ENCODE measurements at places on chromosomes 13 and 19. TPM values are rescaled to one million over a fixed set of nuclear protein-coding genes. Genes with fewer than 3 reads are reported as not detected.

GRK1 gene
- 0.22 TPM for total RNA-seq

FAM216B gene
- total RNA-seq: 0.09 TPM

MBD3L2 gene
- not detected for total RNA-seq

ZNF541 gene
- total RNA-seq: 0.18 TPM

SIGLEC12 gene
- total RNA-seq: not detected

RFXAP gene
- total RNA-seq: 2.2 TPM

CDC42EP5 gene
- 39.4 TPM for total RNA-seq

PRR20E gene
- not detected for total RNA-seq

MEF2B gene
- 0.98 TPM for total RNA-seq

URI1 gene
- total RNA-seq: 70.4 TPM

GARIN5A gene
- total RNA-seq: 3.5 TPM

TLE6 gene
- total RNA-seq: 0.53 TPM

SLC7A9 gene
- total RNA-seq: 0.22 TPM

- H3K27ac ChIP-seq: no peak overlapping the region
- H3K27me3 ChIP-seq: peaks cover 9% of the 10 kb centered on the region
- peaks cover 18% of the 10 kb centered on the region for H3K4me1 ChIP-seq
Observed at GRCh38 chr19:7665076-7665475, 3.8 kb upstream of the RETN start.

- H3K4me3 ChIP-seq: no peak overlapping the region
- peaks cover 25% of the 10 kb centered on the region for H3K4me1 ChIP-seq
- H3K36me3 ChIP-seq: no peaks in the 10 kb centered on the region
- peaks cover 26% of the 10 kb centered on the region for H3K27me3 ChIP-seq
Observed at GRCh38 chr13:113732961-113733950, 25.8 kb upstream of the TMEM255B start.

GRCh38 chr19:5356918-5357317 lies 16.3 kb upstream of the PTPRS start:
- H3K36me3 ChIP-seq: no peaks in the 10 kb centered on the region
- DNase-seq: peak; percentile 44
- H3K4me3 ChIP-seq: no peak overlapping the region
- H3K4me1 ChIP-seq: no peaks in the 10 kb centered on the region
- H3K27me3 ChIP-seq: peaks cover 4% of the 10 kb centered on the region
- no peak overlapping the region for H3K27ac ChIP-seq

GRCh38 chr19:15332311-15332996 lies at the start of gene BRD4:
Gene BRD4, minus strand, starts transcription at chr19:15332539. Its CDS starts 59,440 bp downstream, at chr19:15273099.
- peak; percentile 84 for DNase-seq
- H3K27ac ChIP-seq: peak within 1 kb of the TSS; percentile 64
- peaks cover 26% of the 10 kb centered on the region for H3K4me1 ChIP-seq
- peak within 1 kb of the TSS; percentile 90 for H3K4me3 ChIP-seq
- no peaks in the 10 kb centered on the region for H3K27me3 ChIP-seq

DNA sequence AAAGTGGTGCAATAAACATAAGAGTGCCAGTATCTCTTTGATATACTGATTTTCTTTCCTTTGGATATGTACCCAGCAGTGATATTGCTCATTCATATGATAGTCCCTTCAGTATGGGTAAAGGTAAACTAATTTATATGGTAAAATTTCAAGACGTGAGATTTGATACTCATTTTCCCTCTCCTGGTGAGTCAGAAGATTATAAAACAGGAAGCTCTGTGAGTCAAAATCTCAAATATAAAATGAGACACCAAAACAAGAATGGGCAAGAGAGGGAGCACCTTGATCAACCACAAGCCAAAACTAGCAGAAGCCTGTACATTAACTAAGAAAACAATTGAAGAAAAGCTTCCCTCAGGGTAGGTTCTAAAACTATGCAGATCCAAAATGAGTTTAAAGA lies 216.3 kb downstream of the SLITRK6 start:
- H3K27me3 ChIP-seq: no peaks in the 10 kb centered on the region
- no peak overlapping the region for H3K27ac ChIP-seq
- no peaks in the 10 kb centered on the region for H3K36me3 ChIP-seq

DNA sequence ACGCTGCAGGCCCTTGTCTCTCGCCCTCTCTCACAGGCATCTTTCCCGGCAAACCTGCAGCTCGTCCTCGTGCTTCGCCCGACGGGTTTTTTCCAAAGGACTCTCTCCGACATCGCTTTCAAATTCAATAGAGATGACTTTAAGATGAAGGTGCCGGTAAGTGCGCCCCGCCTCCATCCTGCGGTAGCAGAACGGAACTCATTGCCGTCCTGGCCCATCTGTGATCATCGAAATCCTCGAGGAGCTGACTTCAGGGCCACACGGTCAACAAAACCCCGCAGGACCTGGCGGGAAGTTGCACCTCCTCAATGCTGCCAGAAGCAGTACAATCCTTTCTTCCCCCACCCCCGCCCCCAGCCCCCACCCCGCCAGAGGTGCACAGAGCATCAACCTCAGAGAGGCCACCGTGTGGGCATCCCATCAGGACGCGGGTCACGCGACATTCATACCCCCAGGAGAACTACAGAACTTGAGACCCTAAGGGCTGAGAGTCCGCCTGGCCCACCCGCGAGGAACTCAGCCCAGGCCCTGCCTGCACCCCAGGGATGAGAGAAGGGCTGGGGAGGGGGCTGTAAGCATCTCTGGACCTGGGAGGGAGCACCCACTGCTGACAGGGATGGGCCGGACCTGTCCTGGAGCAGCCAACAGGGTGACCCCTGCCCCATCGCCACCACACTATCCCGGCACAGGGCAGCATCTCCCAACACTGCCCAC lies 44.9 kb upstream of the F7 start:
- no peak overlapping the region for H3K27ac ChIP-seq
- no peak overlapping the region for H3K4me3 ChIP-seq
- H3K4me1 ChIP-seq: peaks cover 12% of the 10 kb centered on the region
- no peak for DNase-seq
- H3K36me3 ChIP-seq: peaks cover 2% of the 10 kb centered on the region
- H3K27me3 ChIP-seq: no peaks in the 10 kb centered on the region

DNA sequence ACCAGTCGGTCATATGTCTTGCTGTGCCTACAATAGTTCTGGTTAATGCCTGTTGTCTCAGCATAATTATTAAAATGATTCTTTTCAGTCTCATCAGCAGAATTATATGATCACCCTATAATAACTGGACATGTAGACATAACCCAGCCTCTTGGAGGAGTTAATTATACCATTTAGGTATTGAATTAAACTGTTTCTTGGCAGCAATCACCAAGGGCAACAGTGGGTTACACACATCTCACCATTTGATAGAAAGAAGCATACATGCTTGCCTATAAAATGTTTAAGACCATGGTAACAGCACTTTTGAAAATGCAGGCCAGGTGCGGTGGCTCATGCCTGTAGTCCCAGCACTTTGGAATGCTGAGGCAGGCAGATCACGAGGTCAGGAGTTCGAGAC lies 184.6 kb downstream of the RGCC start:
- no peak overlapping the region for H3K4me3 ChIP-seq
- no peaks in the 10 kb centered on the region for H3K27me3 ChIP-seq
- DNase-seq: no peak
- H3K4me1 ChIP-seq: peaks cover 7% of the 10 kb centered on the region

- no peak overlapping the region for H3K4me3 ChIP-seq
- DNase-seq: no peak
- H3K27me3 ChIP-seq: no peaks in the 10 kb centered on the region
- peaks cover 100% of the 10 kb centered on the region for H3K4me1 ChIP-seq
- H3K27ac ChIP-seq: peak overlapping the region; percentile 83
Observed at GRCh38 chr19:4372165-4373012, 28.0 kb downstream of the SH3GL1 start.

- no peaks in the 10 kb centered on the region for H3K27me3 ChIP-seq
- peaks cover 38% of the 10 kb centered on the region for H3K36me3 ChIP-seq
- peaks cover 8% of the 10 kb centered on the region for H3K4me1 ChIP-seq
- no peak overlapping the region for H3K27ac ChIP-seq
- DNase-seq: no peak
- no peak overlapping the region for H3K4me3 ChIP-seq
Observed at GRCh38 chr13:114283576-114283975, 2.2 kb downstream of the UPF3A start.

DNA sequence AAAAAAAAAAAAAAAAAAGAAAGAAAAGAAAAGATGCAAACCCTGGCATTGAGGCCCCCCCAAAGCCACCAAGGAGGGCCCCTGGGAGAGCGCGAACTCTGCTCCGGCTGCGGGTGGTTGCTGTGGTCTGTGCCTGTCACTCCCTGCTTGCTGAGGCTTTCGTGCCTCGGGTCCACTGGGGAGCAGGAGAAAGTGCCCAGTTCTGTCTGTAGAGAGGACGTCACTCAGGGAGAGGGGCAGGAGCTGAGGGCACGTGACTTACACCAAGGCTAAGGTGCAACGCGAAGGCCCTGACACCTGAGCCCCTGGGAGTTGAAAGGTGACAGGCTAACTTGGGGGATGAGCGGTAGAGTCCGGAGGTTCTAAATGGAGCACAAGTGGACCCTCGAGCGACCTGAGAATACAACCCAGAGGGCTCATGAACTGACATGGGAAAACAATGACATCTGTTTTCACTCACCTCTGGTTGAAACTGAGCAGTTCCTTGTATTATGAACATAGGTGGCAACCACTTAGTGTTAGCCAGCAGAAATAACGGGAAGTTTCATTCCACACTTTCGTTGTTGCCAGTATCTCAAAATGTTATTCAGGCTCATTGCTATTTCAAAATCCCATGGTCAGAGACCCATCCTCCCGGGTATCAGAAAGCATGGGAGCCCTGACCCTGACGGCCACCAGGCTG lies 69.2 kb upstream of the TM9SF2 start:
- H3K4me1 ChIP-seq: peaks cover 8% of the 10 kb centered on the region
- peak overlapping the region; percentile 56 for H3K27ac ChIP-seq
- H3K27me3 ChIP-seq: peaks cover 4% of the 10 kb centered on the region

DNA sequence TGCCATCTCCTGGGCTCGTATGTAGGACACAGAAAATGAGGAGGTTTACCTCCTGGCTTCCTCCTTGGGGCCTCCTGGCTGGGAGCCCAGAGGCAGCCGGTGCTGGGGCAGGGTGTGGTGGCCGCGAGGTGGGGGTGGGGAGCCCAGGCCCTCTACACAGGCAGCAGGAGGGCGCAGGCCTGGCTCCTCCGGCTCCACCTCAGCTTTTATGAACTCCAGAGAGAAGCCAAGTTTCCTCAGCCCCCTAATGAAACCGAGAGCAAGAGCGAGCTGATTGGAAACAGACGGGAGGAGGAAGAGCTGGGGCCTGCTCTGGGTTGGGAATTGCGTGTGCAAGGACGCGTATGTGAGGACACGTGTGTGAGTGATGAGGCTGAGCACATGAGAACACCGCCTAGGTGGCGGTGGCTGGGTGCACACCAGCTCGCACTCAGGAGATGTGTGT lies 23.1 kb downstream of the LYL1 start:
- peak; percentile 95 for DNase-seq
- H3K4me1 ChIP-seq: peaks cover 68% of the 10 kb centered on the region
- H3K27me3 ChIP-seq: no peaks in the 10 kb centered on the region

DNA sequence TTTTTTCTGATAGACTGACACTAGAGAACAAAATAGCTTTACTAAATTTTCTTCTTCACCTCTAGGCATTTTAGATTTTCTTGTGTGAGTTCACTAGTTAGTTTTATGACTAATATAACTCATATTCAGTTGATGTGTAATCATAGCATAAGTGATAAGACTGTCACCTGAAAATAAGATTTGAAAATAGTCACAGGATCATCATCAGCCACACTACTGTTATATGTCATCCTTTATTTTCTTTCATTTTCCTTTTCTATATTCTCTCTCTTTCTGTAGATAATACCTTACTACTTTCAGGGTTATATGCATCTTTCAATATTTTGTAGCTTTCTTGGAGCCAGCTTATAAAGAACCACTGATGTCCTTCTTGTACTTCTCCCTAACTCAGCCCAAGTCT lies 292.6 kb downstream of the TDRD3 start:
- no peak overlapping the region for H3K4me3 ChIP-seq
- H3K36me3 ChIP-seq: no peaks in the 10 kb centered on the region
- H3K27me3 ChIP-seq: no peaks in the 10 kb centered on the region
- H3K4me1 ChIP-seq: no peaks in the 10 kb centered on the region
- DNase-seq: no peak

- DNase-seq: peak; percentile 89
- H3K27me3 ChIP-seq: peaks cover 7% of the 10 kb centered on the region
- peaks cover 3% of the 10 kb centered on the region for H3K36me3 ChIP-seq
- H3K4me1 ChIP-seq: peaks cover 38% of the 10 kb centered on the region
- H3K27ac ChIP-seq: peak overlapping the region; percentile 98
- peak overlapping the region; percentile 55 for H3K4me3 ChIP-seq
Observed at GRCh38 chr19:681029-682019, 5.1 kb downstream of the FSTL3 start.

- no peaks in the 10 kb centered on the region for H3K4me1 ChIP-seq
- H3K36me3 ChIP-seq: no peaks in the 10 kb centered on the region
- no peak overlapping the region for H3K27ac ChIP-seq
- no peak for DNase-seq
- no peak overlapping the region for H3K4me3 ChIP-seq
Observed at GRCh38 chr13:47299304-47299703, 402.5 kb upstream of the HTR2A start.

DNA sequence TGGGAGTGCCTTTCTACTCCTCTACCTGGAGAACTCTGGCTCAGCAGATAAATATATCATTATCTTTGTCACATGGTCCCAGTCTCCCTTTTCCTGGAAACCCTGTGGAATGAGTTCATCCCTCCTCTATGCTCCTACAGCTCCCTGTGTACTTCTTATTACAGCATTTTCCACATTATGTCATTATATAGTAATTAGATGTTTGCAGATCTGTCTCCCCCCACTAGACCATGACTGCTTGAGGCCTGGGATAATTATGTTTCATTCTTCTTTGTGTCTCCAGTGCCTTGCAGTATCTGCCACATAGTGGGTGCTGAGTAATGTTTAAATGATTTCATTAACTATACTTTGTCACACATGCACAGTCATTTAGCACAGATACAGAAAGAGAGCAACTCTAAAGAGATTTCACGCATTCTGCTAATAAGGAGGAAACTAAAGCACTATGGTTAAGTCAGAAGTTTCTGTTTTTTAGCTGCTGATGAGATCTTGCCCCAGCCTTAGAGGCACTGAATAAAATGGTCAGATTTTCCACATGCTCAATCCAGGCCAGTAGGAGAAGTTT lies 66.1 kb upstream of the DIAPH3 start:
- no peaks in the 10 kb centered on the region for H3K36me3 ChIP-seq
- no peak overlapping the region for H3K4me3 ChIP-seq
- H3K27me3 ChIP-seq: no peaks in the 10 kb centered on the region
- H3K27ac ChIP-seq: no peak overlapping the region

DNA sequence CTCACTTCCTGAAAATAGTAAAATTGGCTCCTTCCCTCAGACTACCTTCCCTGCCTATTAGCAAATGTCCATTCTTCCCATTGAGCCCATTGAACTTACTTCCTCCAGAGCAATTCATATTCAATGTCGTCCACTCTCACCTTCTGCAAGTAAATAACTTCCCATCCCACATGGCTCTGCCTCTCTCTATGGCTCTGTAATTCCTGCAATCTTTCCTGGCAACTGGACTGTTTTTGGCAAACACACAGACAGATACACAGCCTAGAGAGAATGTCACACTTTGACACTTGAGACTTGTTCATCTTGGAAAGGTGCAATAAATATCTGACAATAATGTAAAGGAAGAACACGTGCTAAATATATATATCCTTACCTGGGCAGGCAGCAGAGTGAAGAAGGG lies 18.3 kb downstream of the UQCRFS1 start:
- no peaks in the 10 kb centered on the region for H3K36me3 ChIP-seq
- no peaks in the 10 kb centered on the region for H3K27me3 ChIP-seq
- no peaks in the 10 kb centered on the region for H3K4me1 ChIP-seq
- DNase-seq: no peak

Measured in muscle of leg (tissue), 16 donors.